ENCODE measurements at places on chromosomes 13 and 19.
A peak's percentile ranks its signal among the peaks of the same experiment; 100 is the strongest.

GRCh38 chr19:6738787-6739389 is 592 bp upstream of the TRIP10 start:
- DNase-seq: peak; percentile 35

- DNase-seq: no peak
These were observed 9.5 kb downstream of the EML2 start for GRCh38 chr19:45629704-45630103.

- DNase-seq: no peak
These were observed 131.8 kb upstream of the VSTM2B start for GRCh38 chr19:29393915-29394460.

DNA sequence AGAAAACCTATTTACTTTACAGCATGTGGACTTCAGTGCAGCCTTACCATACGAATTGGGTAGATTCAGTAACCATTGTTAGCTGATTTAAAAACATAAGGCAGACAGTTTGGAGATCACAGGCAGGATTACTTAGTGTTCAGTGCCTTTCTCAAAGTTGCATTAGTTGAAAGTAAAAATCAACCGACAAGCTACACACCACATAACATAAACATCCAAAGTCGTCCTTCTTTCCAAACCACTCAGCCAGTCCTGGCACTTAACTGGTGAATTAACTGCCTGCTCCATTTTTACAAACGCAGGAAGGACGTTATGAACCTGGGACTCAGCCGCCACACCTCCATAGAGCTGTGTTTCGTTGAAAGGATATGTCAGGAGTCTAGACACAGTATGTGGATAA is 91.4 kb downstream of the COL4A1 start:
- no peak for DNase-seq

GRCh38 chr19:41920882-41921576 is 7.2 kb downstream of the ERFL start:
- DNase-seq: no peak
